ENCODE measurements at places on chromosomes 3 and 15.

GRCh38 chr3:128349963-128350599, 116.6 kb downstream of the DNAJB8 start:
- DNase-seq: no peak

GRCh38 chr3:175608356-175608755, 749.2 kb downstream of the NAALADL2 start:
- DNase-seq: no peak

- DNase-seq: no peak
These were observed 730.3 kb downstream of the ZNF385D start for GRCh38 chr3:21020681-21021080.

DNA sequence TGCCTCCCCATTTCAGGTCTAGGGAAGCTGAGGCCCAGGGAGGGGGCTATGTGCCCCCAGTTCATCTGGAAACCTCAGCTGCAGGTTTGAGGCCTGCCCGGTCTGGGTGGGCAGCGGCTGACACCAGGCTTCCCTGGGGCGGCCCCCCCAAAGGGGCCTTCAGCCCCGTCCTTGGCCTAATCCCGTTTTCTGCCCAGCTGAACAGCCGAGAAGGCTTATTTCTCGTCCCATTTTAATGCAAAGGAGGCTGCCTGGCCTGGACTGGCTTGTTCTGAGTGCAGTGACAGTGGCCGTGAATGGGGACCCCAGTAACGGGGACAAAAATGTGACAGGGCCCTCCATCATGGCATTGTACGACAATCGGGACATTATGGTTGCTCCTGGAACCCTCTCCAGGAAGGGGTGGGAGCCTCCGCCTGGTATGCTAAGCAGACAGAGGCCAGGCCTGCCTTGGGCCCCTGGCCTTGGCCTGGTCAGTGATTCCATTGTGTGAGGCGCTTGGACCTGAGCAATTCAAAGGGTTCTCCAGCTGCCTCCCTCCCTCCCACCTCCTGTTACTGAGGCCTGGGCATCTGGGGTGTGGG, 93.9 kb downstream of the WNT7A start:
- DNase-seq: no peak

- DNase-seq: no peak
These were observed 101.9 kb downstream of the GLDN start for GRCh38 chr15:51443282-51443914.

GRCh38 chr15:98071786-98072185, 111.3 kb downstream of the ARRDC4 start:
- no peak for DNase-seq

- no peak for DNase-seq
These were observed 163.4 kb downstream of the ALDH1A2 start for GRCh38 chr15:57902155-57902554.

DNA sequence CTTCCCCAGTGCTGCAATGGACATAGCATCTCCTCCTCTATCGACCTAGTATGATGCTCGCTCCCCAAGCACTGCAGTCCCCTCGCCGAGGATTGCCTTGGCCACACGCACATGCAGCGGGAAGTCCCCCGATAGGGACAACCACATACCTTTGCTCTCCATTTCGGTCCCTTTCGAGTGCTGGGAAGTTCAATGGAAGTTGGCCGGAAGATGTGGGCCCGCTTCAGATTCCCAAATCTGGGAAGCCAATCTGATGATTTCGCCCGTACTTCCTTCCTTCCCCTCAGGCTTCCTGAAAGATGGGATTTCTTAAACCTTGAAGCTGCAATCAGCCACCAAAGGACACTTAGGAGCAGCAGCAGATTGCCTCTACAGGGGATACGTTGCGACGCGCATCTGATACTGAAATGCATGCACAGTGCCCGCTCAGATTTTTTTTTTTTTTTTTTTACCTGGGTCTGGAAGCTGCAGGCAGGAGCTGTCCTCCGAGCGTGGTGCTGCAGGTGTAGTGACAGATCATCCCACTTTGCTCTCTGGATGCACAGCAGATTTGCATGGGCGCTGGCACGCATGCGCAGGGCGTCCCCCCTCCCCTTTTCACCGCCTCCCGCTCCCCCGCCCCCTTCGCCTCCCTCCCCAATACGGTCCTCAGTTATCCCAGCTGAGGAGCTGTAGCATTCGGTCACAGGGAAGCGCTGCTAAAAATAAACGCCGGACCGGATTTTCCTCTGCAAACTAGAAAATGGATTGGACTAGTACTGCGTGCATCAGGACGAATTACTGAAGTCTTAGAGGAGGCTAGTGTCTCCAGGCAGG, at the start of gene FGF12:
FGF12 (minus strand) TSS at position 510 of the 816 bp plus-strand sequence.
- DNase-seq: no peak

Measured in smooth muscle cell of the brain vasculature (primary cell).